SJSA1 (cell line): ENCODE measurements at places on chromosomes 6 and 20. TPM values are rescaled to one million over a fixed set of nuclear protein-coding genes. Genes with fewer than 3 reads are reported as not detected.

KHDC1L gene
- total RNA-seq = not detected in 2 replicates

SNPH gene
- 3.3 and 5.4 TPM in 2 replicates for total RNA-seq

NUDT3 gene
- 17.1 and 20.2 TPM in 2 replicates for total RNA-seq

CEP162 gene
- 10.2 and 15.9 TPM in 2 replicates for total RNA-seq

SOX12 gene
- total RNA-seq = 3.6 TPM in 2 replicates

GRCh38 chr6:90940812-90941481, 354.1 kb upstream of the MAP3K7 start:
- peak; percentile 48 for DNase-seq

DNA sequence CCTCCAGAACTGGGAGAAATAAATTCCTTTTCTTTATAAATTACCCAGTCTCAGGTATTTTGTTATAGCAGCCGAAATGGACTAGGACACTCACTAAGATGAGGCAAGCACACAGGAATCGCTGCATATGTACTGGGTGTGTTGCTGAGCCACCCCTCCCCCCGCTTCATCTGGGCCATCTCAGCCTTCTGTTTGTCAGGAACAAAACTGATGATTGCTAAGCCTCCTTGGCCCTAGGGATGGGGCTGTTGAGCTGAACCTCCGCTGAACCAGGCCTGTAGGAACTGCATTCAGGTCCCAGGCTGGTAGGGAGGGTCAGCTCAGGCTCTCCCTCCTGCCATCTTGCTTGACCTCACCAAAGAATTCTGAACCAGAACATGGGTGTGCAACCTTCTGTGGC, 108.6 kb downstream of the MAP3K7 start:
- no peak for DNase-seq

DNA sequence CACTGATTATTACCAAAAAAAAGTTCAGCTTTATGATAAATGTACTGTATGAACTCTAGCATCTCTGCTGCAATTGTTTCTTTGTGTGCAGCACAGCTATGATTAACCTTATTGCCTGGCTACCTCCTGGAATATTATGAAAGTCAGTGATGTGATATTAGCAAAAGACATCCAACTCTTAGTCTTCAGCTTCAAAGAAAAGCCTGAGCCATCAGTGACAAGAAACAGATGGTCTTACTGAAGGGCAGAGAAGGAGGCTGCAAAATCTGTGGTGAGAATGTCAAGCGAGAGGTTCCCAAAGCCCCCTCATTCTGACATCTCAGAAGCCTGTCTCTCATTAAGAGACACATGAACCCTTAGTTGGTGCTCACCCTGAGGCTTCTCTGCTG, 89.4 kb upstream of the TNFAIP3 start:
- DNase-seq = no peak

DNA sequence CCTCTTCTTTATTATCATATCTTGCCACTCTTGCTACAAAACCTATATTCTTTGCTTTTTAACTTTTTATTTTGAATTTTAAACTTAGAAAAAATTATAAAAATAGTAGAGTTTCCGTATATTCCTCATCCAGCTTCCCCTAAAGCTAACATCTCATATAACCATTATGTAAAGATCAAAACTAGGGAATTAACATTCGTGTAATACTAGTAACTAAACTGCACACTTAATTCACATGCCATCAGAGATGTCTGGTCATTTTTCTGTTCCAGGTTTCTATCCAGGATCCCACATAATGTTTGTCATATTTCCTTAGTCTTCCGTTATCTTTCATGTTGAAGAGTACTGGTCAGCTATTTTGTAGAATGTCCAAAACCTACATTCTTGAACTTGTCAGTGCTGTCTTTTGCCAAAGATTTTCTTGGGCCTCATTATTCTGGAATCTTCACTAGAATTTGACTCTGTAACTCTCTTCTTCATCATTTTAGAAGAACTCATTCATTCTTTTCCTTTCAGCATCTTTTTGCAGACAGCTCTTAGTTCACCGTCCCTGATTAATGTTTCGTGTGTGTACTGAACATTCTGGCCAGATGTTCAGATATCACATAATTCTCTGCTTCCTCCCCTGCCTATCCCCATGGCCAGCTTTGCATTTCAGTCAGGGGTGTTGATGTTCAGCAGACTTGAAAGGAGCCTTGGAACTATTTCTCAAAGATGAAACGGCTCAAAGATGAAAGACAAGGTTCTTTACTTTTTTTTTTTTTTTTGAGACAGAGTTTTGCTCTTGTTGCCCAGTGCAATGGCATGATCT, 9.4 kb downstream of the CTNNBL1 start:
- no peak for DNase-seq

DNA sequence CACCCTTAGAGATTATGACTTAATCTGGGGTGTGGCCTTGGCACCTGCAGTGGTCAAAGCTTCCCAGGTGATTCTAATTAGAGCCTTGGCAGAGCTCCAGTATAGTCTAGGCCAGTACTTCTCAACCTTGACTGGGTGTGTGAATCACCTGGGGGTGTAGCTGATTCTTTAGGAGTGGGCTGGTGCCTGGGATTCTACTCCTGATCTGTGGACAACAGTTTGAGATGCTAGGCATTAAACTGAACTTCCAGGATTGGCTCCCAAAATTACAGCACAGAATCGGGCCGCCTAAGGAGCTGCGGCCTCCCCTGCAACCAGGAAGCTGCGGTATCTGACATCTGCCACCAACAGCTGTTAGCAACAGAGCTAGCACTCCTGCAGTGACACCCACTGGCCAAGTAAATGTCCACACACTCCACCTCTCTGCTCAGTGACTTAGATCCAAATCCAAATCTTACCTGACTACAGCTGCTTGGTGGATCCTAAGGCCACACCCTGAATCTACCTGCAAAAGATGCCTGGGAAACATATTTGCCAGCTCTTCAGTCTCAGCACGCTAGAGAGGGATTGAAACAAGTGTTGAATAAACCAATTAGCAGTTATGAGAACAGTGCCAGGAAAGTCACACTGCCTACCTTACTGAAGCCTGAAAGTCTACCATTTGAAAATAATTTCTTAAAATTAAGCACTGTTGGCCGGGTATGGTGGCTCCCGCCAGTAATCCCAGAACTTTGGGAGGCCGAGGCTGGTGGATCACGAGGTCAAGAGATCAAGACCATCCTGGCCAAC, 126.7 kb downstream of the UNC5CL start:
- no peak for DNase-seq

DNA sequence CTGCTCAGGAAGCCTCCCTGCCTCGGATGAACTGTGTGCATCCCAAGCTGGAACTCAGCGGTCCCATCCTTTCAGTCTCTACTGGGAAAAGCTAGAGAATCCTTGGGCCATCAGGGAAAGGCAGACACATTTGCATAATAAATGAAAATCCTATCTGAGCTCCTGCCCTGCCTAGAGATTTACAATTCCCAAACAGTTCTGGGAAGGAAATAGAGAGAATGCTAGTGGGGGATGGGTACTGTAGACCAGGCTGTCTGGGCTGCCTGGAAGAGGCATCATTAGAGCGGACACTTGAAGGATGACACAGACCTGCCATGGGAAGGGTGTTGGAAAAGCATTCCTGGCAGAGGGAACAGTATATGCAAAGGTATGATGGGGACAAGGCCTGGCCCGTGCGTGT, 44.3 kb downstream of the TFAP2C start:
- DNase-seq = no peak

GRCh38 chr6:39634646-39635341, 90.4 kb downstream of the KIF6 start:
- DNase-seq = no peak

DNA sequence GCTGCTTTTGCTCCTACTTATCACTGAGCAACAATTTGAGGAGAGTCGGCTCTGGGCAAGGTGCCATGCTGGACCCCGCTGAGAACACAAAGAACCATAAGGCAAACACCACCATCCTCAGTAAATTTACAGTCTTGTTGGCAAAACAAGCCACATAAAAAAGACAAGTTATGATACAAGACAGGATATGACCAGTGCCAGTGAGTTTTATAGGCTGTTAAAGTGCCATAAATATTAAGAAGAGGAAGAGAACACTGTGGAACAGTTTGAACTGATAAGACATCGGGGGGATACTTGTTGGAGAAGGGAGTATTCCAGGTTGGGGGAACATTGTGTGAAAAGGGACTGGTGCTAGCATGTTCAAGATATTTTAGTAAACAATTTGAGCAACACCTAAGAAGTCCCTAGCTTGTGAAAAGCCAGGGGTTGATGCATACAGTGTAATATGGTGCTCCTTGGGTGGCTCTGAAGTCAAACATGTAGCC, 25.3 kb upstream of the RIPOR2 start:
- DNase-seq = no peak

GRCh38 chr20:46770330-46771194, 61.1 kb downstream of the SLC2A10 start:
- DNase-seq = no peak

DNA sequence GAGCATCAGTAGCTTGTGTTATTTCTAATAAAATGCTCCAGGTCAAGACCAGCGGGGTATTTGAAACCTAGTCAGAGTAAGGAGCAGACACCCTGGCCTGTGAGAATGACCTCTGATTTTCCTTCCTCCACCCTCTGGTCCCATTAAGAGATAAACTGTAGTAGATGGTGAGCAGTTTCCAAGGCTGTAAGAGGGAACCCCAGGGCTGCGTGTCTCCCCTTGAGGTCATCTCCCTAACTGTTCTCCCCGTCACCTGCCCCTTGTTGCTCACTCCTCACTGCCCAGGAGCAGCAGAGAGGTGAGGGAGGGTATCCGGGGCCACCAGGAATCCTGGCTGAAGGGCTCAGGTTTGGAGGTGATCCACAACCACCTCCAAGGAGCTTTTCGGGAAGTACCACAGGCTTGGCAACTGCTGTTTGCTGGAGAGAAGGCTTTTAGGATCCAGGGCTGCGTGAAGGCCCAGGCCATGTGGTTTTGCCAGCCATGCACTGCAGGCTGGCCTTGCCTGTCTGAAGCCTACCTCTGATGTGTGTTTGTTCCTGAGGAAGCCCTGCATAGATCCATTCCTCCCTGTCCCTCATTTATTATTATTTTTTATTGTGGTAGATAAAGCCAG, 62.5 kb downstream of the RREB1 start:
- DNase-seq = no peak

DNA sequence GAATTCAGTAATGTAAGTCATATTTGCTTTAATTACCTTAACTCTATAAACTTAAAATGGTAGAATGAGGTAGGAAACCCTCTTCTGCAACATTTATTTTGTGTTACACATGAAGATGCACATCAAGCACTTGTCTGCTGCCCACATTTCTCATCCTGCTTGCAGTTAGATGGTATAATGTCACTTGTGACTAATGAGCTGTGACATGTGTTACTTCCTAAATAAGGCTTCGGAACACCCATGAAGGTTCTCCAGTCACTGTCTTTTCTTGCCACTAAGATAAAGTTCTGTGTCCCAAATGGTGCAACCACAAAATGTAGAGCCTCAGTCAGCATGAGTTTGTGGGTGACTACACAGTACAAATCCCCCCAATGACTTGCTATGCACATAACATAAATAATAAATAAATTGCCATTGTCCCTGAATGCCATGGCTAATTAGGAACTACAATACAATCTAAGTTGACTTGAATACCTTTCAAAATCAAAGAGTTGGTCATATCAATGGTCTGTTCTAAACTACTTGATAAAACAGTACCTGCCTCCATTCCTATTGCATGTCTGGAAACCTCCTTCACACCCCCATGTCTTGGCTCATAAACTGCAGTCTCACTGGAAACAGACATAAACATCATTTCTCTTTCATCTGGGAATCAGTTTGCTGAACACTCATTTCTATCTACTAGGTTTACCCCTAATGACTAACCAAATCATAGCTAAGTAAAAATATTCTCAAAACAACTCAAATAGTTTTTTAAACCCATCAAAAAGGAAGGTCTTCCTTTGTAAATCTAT, 157.2 kb downstream of the PTPRK start:
- DNase-seq = no peak

GRCh38 chr20:43567477-43567876, 8.7 kb downstream of the SGK2 start:
- no peak for DNase-seq

DNA sequence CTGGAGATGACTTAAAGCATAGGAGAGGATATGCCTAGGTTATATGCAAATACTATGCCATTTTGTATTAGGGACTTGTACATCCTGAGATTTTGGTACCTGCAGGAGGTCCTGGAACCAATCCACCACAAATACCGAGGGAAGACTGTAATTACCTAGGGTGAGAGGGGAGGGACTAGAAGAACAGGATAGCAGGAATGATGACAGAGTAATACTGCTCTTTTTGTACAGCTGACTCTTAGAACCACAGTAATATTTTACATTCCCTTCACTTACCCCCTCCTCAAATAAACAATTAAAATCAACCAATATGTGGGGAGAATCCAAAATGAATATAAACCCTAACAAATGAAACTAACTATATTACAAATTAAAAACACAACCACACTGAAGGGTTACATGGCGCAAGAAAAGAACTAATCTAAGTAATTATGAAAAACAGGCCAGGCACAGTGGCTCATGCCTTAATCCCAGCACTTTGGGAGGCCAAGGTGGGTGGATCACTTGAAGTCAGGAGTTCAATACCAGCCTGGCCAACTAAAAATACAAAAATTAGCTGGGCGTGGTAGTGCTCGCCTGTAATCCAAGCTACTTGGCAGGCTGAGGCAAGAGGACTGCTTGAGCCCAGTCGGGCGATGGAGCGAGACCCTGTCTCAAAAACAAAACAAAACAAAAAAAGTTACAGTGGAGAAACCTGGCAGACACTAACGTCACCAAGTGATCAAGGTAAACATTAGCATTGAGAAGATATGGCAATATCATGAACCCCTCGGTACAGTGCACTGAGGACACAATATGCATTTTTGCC, 37.1 kb downstream of the MAP1LC3A start:
- DNase-seq = no peak

- no peak for DNase-seq
Measured at GRCh38 chr20:58585753-58586540, 65.1 kb upstream of the STX16 start.

DNA sequence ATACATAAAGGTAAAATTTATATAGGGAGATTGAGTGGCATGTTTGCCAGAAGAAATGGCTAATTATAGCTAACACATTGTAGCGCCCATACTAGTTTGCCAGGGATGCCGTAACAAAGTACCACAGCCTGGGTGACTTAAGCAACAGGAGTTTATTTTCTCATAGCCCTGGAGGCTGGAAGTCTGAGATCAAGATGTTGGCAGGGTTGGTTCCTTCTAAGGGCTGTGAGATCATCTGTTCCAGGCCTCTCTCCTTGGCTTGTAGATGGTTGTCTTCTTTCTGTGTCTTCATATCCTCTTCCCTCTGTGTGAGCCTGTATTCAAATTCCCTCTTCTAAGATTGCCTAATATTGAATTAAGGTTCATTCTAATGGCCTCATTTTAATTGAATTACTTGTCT, 417.5 kb upstream of the OPRM1 start:
- no peak for DNase-seq

DNA sequence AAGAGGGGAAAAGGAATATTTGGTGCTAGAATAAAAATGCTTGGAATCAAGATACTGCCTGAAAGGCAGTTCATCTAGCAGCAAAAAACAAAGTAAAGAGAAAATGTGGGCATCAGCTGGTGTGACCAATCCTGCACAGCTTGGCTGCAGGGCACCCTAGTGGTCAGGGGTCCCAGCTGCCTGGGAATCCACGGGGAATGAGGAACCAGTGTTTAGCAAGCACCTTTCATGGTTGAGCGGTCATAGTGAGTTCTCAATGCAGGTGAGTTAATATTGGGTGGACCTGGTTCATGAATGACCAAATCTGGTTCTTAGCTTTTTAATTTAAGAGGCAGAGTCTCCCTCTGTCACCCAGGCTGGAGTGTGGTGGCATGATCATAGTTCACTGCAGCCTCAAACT, 53.3 kb downstream of the CAP2 start:
- no peak for DNase-seq
